ENCODE measurements at places on chromosomes 1 and 21.

DNA sequence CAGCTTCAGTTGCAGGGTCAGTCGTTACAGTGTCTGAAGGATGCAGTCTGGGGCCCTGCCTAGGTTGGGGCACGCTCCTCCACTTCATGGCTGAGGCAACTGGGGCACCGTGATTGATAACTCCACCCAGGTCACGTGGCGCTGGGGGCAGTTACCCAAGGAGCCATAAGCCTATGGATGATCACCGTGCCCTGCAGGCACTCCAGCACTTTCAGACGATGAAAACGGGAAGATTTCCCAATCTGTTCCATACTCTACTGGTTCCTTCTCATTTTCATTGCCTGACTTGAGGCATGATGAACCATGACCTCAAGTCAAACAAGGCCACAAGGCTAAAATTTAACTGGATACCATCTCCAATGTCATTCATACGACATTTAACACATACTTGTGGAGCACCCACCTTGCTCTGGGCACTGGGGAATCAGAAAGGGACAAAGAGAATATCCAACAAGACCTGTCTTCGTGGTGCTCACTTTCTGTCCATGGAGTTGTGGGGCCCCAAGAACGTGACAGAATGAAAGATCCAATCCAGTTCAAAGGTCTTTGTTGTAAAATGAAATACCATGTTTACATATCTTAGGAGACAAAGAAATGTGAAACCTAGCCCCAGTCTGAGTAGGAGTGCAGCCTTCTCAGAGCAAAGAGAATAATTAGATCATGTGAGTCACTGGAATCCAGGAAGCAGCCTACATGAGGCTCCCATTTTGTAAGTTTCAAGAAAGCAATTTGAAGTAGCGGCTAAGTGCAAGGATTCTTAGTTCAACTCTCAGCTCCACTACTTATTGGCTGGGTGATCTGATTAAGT is 39.4 kb upstream of the SPOCD1 start:
- no peak for DNase-seq

DNA sequence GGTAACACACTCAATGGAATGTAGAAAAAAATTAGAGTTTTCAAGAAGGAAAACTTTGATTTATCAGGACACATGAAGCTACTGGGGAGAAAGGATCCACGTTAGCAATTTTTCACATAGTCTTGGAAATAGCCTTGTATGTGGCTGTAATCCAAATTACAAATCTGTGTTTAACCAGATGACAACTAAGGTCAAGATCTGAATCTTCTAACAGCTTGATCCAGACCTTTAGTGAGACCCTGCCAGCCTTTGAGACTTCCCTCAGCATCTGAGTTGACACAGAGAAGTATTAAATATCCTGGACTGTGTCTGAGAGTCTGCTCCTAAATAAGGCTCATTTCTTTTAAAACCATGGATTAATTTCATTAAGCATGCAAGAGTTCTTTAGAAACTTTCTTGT is 135.9 kb upstream of the KCNK2 start:
- no peak for DNase-seq

DNA sequence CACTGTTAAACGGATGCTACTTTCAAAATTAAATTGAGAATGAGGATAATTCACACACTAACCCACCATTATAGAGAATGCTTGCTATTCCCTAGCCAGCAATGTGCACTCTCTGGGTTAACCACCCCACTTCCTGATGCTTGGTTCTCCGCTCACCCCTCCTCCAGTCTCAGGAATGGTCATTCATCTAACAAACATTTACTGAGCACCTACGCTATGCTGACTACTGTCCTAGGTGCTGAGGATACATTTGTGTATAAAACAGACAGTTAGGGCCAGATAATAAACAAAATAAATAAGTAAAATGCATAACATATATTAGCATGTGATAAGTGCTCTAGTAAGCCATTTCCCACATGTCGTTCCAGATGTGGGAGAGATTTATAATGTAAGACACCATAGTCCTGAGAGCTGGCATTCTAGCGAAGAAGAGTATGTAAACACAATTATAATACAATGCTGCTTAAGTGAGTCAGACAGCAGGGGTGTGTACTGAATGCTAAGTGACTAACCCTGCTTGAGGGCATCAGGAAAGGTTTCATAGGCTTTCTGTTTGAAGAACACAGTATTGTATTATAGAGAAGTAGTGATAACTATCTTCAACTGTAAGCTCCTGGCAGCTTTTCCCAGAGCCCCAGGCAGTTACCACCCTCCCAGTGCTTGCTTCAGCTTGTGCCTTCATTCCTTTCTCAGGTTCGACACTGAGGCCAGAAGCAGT is 126.7 kb upstream of the CACHD1 start:
- DNase-seq = no peak

DNA sequence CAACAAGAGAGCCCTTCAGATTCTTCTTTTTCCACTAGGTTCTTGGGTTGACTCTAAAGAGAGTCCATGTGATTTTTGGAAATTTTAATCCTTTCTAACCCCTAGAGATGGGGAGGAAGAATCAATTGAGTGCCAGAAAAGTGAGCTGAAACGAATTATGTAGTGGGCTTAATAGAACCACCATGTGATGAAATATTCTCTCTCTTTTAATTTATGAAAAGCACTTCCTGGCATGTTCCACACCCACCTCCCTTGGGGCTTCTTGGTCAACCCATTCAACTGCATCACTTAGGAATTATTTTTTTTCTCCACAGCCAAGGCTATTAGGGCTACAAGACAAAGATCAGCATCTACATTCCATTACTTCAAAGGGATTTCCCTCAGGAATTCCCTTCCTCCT is 79.6 kb downstream of the ZC3H11B start:
- no peak for DNase-seq

- DNase-seq = no peak
These were observed 342.8 kb upstream of the KAZN start for GRCh38 chr1:14255711-14256110.

DNA sequence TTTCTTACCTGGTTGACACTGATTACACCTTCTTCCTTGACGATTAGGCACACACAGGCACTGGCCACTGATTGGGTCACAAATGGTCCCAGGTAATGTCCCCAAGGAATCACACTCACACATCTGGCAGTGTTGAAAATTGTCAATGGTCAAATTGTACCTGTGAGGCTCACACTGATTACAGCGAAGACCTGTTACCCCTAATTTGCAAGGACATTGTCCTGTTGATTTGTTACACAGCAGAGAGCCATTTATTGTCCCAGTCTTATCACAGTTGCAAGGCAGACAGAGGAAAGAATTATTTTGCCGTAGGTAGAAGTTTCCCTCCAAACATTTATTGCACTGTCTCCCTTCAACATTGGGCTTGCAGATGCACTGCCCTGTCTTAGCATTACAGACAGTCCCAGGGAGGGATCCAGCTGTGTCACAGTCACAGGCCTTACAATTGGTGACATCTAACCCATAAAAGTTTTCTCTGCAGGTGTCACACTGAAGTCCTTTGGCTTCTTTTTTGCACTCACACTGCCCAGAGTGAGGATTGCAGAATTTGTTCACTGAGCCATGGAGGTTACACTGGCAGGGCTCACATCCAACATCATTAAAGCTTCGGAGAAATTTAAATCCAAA is 176.6 kb downstream of the USH2A start:
- DNase-seq = no peak

- no peak for DNase-seq
These were observed 41.7 kb downstream of the TMEM53 start for GRCh38 chr1:44632598-44632997.

DNA sequence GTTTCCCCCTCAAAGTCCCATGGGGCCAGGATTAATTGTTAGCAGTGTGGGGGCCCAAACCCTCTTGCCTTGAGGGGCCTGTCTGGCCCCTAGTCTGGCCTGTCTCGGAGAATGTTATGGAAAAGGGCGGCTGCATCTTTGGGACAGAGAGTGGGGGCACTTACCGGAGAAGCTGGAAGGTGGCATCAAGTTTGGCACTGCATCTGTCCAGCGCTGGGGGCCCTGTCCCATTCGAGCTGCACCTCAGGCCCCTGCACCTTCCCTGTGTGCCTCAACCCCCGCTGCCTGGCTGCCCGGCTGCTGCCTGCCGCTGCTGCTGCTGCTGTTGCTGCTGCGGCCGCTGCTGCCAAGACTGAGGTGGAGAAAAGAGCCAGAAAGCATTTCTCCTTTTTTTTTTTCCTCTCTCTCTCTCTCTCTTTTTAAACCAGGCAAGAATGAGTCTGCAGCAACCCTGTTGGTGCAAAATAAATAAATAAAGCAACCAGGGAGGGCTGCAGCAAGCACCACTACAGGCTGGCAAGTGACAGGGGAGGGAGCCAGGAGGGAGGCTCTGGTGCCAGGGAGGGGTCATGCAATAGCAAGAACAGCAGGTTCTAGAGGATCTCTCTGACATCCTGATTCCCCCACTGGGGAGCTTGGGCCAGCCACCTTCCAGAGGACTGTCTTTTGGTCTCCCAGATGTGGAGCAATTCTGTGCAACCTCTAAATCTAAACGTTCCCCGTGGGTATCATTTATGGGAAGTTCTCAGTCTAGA is at the start of gene LINGO4:
LINGO4 (minus strand) TSS at position 354 of the 755 bp plus-strand sequence. CDS start 2,715 bp downstream, outside the sequence.
- DNase-seq = no peak

- no peak for DNase-seq
These were observed 448 bp downstream of the AURKAIP1 start for GRCh38 chr1:1374589-1374928.

DNA sequence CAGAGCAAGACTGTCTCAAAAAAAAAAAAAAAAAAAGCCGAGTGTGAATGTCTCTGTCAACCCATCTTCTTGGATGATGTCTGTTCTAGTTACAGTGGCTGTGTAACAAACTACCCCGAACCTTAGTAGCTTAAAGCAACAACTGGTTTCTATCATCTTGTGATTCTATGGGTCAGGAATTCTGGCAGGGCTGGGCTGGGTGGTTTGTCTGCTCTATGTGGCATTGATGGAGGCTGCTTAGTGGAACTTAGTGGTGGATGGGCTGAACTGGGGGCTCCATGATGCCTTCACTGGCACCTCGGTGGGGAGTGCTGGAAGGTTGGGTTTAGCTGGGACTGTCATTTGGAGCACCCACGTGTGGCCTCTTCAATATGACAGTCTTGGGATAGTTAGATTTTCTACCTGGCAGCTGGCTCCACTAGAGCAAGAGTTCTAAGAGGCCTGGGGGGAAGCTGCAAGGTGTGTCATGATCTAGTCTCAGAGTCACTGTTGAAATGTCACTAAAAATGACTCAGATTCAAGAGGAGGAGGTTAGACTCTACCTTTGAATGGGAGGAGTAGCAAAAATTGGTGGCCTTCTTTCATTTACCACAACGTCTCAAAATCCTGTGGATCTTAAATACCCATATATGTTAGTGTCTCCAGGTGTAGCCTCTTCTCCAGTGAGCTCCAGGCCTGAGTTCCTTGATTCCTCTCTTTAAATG is 18.6 kb downstream of the ACOT11 start:
- DNase-seq = no peak

DNA sequence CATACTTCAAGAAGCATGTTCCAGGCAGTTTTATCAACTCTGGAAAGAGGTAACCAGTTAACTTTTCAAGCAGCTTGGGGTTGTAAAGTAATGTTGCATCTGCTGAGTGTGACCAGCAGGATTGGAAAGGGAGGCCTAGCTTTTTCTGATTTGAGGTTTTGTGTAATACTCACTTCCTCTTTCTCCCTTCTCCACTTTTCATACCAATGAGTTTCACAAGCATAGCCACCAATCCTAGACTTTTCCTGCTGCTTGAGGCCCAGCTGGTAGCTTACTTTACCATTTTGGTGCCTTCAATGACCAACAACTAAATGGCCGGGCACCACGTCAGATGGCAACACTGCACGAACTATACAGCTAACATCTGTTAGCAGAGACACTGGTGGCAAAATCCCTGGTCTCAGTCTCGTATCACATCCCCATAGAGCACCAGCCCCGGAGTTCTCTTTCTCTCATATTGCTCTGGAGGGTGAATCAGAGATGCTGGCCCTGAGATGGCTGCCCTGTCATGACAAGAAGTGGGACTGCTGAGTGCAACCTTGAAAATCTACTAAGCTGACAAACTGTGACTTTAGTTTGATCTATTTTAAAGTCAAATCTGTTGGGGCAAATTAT is 14.8 kb upstream of the GPR88 start:
- DNase-seq = no peak

DNA sequence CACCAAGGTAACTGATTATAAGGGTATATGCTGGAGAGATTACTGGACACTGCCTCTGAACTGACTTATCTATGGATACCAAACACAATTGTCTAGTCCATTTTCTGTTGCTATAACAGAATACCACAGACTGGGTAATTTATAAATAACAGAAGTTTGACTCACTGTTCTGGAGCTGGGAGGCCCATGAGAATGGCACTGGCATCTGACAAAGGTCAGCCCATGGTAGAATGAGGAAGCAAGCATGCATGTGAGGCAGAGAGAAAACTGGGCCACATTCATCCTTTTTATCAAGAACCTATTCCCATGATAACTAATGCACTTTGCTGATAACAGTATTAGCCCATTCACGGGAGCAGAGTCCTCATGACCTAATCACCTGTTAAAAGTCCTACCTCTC is 37.4 kb downstream of the FCER1A start:
- DNase-seq = no peak

DNA sequence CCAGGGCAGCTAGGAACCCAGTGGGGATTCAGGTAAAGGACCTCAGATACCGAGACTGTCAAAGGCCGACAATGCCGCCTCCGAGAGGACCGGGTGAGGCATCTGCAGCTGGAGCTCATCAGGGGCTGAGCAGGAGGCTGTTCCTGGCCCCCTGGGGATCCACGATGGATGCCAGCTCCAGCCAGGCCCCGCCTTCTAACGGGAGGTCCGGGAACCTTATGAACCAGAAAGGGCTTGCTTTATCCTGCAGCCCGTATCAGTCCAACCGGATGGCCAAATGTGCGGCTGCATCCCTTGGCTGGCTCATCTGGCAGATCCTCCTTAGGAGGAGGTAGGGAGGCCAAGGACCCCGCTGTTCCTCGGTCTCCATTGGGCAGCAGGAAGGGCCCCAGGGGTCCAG is 32.0 kb downstream of the SLC45A1 start:
- no peak for DNase-seq

DNA sequence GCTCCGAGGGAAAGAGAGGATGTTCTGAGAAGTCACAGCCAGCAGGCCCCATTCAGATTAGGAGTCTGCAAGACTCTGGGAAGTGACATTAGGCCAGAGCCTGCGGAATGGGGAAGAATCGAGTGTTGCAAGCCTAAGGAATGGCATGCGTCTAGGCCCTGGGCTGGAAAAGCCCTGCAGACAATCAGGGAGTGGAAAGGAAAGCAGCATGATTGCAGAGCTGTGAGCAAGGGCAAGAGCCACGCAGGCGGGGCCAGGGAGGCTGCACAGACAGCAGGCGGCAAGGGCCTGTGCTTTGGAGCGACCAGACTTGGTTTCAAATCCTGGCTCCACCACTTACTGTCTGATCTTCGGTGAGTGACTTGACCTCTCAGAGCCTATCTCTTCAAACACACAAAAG is 118.2 kb downstream of the RRAGC start:
- no peak for DNase-seq

DNA sequence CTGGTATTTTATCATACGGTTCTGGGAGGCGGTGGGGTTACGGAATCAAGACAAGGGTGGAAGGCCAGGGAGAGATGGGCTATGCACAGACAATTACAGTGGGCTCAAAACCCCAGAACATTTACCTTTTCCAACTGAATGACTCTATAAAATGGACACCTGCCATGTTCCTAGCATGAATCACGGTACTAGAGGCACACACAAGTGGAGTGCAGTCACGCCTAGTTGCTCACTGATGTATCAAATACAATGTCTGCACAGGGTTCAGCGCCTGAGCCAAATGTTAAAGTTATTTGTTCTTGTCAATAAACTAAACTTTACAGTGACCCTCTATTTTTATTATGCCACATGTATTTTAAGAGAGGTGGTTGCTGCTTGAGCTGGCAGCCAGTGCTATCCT is 121.4 kb downstream of the ATG4C start:
- DNase-seq = no peak

GRCh38 chr1:159866905-159867663 is 4.6 kb upstream of the VSIG8 start:
- no peak for DNase-seq

- no peak for DNase-seq
These were observed 544.1 kb downstream of the KIF26B start for GRCh38 chr1:245698860-245699259.
